ENCODE measurements at places on chromosomes 3 and 15.

GRCh38 chr15:67504796-67505195, 16.1 kb upstream of the C15orf61 start:
- no peak for DNase-seq

GRCh38 chr3:134621854-134622253, 29.0 kb downstream of the KY start:
- DNase-seq = no peak

DNA sequence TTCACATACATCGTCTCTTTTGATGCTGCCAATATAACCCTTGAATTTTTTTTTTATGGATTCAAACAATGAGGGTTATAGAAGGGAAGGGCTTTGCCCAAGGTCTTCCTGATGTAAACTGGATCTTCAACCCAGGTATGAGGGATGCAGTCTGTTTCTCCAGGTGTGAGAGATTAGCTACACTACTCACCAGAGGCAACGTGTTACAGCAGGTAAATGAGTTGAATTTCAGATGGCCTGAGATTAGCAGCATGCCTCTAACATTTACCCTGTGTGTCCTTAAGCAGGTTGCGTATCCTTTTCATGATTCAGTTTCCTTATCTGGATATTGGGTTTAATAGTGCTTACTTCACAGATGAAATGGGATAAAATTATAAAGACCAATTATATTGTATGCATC, 1.9 kb downstream of the RTP4 start:
- DNase-seq = no peak

GRCh38 chr15:84889991-84890669, 5.7 kb downstream of the SLC28A1 start:
- no peak for DNase-seq

- no peak for DNase-seq
These were observed 115.2 kb upstream of the SLC6A11 start for GRCh38 chr3:10700821-10701220.

- DNase-seq = no peak
These were observed 182.1 kb downstream of the CLSTN2 start for GRCh38 chr3:140117096-140117526.

- DNase-seq = no peak
These were observed 19.4 kb upstream of the IL20RB start for GRCh38 chr3:136938334-136938733.
